ENCODE measurements at places on chromosomes 1 and 21.
A peak's percentile ranks its signal among the peaks of the same experiment; 100 is the strongest.

GRCh38 chr1:3995141-3995780, 95.2 kb upstream of the C1orf174 start:
- no peak for DNase-seq

GRCh38 chr1:12643785-12644184, at the start of gene AADACL4:
AADACL4 (plus strand) TSS chr1:12644085; CDS start chr1:12644547, 462 bp downstream.
- no peak for DNase-seq

- DNase-seq, result no peak
Observed at GRCh38 chr1:183125279-183125999, 60.6 kb upstream of the LAMC2 start.

DNA sequence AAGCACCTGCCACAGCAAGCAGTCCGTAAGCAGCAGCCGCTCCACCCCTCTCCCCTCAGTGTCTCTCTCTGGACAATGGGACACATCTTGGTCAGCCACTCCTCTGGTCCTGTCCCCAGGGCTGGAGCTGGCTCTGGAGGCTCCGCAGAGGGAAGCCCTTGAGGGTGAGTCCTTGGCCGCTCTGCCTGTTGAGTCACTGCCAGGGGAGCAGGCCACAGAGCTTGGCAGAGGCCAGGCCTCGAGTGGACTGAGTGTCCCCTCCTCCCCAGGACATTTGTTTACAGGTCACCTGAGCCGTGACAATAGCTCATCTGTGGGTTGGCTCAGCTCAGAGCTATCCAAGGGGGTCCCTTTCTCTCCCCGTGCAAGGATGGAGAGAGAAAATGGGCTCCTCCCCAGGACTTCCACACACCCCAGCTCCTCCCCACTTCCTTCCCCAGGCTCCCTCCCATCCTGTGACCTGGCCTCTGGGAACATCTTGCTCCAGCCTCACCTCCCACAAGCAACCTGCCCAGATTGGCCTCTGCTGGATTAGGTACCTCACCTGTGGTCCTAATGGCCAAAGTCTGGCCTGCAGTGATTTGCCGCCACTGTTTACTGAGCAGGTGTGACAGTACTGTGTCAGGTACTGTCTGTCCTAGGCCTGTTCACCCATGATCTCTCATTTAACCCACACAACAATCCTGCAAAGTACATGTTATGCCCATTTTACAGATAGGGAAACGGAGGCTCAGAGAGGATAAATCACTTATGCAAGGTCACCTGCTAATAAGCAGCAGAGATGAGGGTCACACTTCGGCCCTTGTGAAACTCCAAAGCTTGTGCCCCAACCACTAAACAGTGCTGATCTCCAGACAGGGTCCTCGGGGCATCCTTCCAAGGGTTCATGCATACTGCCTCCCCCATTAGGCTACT, 4.8 kb downstream of the FAM131C start:
- DNase-seq, result no peak

DNA sequence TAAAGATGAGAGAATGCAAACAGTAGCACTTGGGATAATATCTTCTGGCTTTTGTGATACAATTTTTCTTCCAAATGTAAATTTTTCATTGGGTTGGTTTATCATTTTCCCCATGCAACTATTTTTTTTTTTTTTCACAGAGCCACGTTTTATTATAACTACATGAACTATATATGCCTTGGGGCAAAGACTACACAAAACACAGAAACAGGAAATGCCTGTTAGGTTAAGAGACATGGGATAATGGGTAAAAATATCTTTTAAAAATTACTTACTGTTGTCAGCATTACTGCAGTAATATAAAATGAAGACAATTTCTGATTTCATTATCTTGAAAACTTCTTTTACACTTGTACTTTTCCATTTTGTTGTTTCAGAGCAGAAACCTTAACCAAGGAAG, 74.6 kb downstream of the DISP1 start:
- DNase-seq, result no peak

DNA sequence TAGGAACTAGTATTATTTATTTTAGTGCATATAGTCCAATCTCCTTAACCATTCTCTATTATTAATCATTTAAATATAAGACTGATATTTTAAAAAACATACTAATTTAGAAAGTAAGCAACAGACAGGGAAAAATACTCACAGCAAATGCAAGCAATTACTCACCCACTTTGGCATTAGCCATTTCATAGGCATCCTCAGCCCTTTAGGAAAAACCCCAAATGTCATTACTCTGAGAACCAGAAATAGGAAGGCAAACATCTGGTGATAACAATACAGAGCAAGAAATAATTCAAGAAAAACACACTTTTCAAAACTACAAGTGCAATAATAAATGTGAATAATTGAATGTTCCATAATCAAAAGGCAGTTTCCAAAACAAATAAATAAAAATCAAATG, 545.1 kb downstream of the PLPP3 start:
- DNase-seq, result no peak

- DNase-seq, result no peak
Observed at GRCh38 chr1:115496904-115497527, 144.8 kb upstream of the VANGL1 start.

- DNase-seq, result no peak
Observed at GRCh38 chr1:159171688-159172501, 480 bp downstream of the CADM3 start.

- DNase-seq, result no peak
Observed at GRCh38 chr21:32957545-32957944, 68.2 kb upstream of the OLIG2 start.

- peak; percentile 69 for DNase-seq
Observed at GRCh38 chr1:154669464-154670282, 61.7 kb upstream of the ADAR start.

DNA sequence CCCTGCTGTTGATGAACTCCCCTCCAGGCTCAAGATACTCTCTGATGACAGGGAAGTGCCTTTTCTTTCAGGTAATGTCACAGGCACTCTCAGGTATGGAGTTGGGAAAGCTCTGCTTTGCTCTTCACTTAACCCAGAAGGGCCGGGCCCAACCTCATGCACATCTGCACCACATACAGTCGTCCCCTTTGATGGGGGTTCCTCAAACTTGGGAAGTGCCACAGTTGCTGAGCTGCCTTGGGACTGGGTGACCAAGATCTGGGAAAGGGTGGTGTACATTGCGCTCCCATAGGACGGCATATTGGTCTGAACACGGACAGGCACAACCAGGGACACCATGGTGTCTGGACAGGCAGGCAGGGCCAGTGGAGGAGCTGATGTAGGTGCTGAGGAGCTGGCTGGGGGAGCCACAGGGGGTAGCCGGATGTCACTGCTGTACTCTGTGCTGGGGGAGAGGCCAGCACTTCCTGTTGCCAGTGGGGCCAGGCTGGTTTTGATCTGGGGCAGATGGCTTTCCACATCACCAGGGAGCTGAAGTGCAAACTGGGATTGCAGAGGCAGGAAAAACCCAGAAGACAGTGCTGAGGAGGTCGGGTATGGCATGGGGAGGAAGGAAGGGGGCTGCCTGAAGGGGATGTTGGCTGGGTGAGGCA, 96.2 kb upstream of the EDN2 start:
- DNase-seq, result no peak

DNA sequence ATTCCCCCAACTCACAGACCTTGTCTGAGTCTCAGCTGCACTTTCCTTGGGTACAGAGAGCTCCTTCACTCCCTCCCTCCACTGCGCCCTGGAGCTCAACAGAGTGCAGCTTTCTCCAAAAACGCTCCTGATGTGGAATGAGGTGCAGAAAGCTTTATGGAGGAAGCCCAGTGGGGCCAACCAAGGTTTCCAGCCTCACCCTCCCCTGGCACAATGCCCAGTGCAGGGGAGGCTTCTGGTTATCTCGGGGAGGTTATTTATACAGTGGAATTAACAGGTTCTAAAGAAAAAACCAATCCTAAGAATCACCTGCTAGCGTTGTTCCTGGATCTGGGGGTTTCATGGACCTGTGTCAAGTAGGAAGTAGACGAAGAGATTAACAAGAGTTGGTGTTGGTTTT, at the start of gene ITLN1:
Gene ITLN1, minus strand, starts transcription at position 139 of the 400 bp plus-strand sequence. CDS start 303 bp downstream, outside the sequence.
- DNase-seq, result no peak

DNA sequence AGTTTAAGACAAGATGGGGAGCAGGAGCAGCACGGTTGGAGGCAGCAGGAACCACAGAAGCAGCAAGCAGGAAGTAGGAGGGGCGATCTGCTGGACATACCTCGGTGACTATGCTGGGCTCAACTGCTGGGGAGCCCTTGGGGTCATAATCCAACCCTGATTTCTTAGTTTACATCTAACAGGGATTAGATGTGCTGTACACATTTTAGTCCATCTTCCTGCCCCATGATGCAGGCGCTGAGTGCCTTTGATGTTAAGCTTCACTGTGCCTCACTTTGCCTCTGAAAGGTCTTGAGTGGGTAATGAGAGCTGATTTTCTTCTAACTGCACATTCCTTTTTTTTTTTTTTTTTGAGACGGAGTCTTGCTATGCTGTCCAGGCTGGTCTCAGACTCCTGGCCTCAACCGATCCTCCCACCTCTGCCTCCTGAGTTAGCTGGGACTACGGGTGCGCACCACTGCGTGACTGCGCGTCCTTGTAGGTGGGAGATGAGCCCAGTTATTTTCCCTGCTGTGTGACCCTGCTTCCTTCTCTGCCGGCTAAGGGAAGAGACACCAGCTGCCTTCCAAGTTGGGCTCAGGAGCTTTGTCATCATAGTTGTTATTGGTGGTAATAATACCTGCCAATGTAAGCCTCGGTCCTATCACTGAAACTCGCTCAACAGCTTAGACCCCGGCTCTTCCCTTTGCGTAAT, 1.1 kb upstream of the RCAN3 start:
- no peak for DNase-seq

- no peak for DNase-seq
Observed at GRCh38 chr1:93180723-93181613, at the start of gene CCDC18. CCDC18 (plus strand) TSS chr1:93180724; CDS start chr1:93183362, 2,638 bp downstream.

- no peak for DNase-seq
Observed at GRCh38 chr1:201286445-201286844, 3.1 kb downstream of the PKP1 start.

GRCh38 chr1:165768513-165769394, at the start of gene TMCO1:
TMCO1 (minus strand) TSS chr1:165768868; CDS start chr1:165768751, 117 bp downstream.
- DNase-seq, result peak; percentile 87

DNA sequence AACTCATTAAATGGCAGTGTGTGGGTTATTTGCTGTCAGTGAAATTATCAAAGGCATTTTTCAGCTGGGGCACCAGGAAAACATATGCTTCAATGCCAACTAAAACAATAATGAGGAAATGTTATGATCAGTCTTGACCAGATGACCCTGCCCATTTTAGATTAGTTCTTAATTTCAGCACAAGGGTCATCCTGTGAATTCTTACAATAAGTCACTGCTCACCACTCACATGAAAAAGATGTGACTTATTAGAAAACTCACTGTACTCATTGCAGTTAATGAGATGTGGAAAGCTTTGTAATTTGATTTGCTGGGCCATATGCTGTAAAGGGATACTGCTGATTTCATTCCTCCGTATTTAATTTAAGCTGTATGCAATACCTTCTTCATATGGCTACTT, 178.5 kb upstream of the LMO4 start:
- DNase-seq, result no peak

DNA sequence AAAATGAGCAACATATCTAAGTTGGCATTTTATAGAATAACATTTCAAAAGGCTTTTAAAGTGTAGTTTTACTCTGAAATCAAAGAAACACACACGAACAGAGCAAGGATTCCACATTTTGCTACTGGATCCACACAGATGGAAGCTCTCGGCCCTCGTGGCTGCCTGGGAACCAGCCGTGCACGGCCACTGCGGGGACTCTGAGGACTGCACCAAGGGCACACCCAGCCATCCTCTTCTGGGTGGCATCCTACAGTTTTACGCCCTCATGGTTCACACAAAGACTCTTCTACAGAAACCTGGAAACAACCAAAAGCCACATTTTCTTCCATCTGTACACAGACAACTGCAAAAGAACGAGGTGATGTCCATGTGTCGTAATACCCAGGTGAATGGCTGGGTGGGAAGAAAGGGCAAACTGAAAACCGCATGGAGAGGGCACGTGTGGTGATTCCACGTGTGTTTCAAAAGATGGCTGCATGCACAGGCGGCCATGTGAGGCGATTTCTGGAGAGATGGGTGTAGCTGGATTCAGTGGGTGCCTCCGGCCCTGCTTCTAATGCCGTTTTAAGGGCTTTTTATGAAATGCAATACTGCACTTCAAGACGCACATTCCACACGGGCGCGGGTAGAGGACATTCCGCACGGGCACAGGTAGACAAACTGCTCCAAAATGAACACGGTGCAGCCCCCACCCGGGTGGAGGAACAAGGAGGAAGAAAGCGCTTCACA, 8.1 kb downstream of the POFUT2 start:
- DNase-seq, result no peak

DNA sequence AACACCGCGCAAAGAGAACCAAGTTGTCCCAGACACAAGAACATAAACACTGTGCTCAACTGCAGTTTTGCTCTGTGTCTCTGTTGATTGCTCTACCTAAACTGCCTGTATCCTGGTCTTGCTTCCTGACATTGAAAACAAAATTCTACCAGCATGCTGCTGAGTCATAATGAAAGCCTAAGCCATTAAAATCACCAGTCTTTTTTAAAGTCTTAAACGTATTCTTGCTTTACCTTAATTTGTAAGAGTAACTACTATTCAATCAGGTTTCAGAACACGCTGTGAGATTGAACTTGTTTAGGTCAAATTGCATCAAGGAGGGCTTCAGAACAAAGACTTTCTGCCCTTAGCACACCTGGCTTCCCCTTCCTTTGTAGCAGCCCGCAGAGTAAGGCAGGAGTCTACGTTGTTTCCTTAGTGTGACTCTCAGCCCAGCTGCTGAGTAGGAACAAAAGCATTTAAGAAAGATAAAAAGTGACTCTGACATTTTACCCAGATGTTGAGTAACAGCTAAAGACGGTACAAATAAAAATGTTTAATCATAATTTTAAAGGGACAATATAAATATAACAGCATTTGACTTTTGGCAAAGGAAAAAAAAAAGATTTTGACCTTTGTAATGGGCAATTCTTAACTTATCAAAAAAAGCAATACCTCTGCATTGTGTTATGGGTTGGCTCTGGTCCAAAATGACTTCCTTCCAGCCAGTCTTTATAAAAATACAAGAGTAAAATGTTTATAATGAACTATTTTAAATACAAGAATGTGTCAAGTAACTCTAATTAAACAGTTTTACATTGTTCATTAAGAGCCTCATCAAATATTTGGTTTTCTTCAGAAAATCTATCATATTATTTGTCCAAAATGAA, 186.9 kb upstream of the ADGRL4 start:
- no peak for DNase-seq

GRCh38 chr1:161091093-161091492, 1.7 kb upstream of the NECTIN4 start:
- no peak for DNase-seq

DNA sequence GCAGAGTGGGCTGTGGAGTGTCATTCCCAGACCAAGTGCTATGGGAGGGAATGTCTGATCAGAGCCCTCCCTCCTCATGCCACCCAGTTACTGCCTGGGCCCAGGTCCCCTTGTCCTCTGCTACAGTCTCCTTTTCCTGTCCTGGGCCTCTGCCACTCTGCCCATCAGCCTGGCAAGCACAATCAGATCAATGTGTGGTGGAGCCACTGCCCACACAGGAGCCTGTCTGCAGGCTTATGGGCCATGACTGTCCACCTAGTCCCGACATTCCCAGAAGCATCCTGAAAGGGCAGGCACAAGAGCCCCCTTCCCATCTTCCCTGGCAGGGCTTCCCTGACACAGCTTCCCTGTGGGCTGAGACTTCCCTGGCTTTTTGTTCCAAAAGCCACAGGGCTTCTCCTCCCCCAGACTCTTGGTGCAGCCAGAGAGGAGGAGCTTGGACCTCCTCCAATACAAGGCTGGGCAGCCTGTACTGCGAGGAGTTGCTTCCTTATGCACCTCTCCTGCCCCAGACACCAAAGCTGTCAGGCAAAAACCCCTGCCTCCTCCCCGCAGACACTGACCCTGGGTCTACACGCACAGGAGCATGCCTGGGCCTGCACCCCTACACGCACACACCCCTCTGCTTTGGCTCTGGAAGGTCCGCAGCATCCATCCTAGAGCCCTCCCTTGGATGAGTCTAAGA, 29.2 kb upstream of the CNTN2 start:
- no peak for DNase-seq

All from activated T-cell treated with anti-CD3 and anti-CD28 coated beads for 48 hours (primary cell).